ENCODE measurements at places on chromosomes 11 and 22.

DNA sequence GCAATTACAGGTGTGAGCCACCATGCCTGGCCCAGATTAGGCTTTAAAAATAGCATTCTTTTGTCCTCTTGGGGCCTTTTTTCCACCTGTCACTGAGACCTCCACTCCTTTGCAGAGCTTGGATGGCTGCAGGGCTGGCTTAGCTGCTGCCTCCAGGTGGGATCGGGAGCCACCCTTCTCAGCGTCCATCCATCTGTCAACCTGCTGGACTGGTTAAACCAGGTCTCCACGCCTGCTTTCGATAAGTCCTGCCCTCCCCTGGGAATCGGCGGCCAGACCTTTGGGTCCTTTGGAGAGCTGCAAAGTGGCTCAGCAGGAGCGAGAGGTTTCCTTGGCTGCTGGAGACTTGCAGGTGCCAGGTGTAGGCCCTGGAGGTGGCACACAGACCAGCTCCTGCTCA is 23.4 kb upstream of the GRAMD4 start:
- no peak for DNase-seq

DNA sequence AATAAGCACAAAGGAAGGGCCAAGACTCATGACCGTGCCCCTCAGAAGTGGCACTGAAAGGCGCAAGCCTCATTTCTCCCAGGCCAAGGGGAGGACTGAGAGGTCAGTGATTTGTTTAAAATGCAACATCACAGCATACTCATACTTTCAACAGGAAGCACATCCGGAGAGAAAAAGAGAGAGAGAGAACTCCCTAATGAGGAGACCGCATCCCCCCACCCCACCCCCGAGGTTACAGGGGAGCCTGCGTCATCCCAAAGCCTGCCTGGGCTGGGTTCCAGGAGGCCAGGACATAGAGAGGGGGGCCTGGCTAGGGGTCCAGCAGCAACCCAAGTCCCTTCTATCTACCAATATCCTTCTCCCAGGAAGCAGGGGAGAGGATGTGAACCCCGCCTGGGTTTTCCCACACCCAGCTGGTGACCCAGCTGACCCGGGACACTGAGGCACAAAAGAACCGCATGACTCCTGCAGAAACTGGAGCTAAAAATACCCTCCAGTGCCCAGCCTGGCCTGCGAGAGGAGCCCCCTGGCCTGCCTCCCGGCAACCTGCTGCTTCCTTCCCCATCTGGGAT is 3.8 kb downstream of the CSNK1E start:
- DNase-seq, result peak; percentile 94

DNA sequence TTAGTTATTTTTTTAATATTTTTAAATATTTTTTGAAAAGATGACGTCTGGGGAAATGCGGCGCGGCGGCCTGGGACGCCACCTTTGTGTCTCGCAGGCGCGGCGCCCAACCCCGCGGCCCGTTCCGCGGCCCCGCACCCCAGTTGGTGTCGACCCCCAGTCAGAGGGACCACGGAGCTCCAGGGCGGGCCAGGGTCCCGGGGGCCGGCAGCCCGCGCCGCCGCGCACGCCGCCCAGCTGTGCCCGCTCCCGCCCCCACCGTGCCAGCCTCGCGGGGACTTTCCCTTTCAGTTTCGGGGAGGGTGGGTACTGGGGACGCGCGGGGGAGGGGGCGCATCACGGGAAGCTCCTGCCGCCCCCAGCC is 1.6 kb downstream of the CCND1 start:
- DNase-seq, result no peak

DNA sequence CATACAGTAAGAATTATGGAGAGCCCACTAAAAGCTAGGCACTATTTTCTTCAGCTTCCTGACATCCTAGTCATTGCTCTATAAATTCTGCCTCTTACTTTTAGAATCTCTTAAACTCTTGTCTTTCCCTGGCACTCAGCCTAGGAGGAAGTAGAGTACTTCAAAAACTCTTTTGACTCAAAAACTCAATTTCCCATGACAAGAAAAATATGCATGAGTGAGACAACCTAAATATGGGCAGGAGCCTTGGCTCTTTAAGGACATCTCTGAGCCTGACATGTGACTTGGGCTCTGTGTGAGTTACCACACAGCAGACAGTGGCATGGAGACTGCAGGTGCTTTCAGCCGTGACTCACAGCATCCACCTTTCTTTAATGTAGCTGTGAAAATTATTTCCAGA is 97.5 kb upstream of the CCDC179 start:
- no peak for DNase-seq

DNA sequence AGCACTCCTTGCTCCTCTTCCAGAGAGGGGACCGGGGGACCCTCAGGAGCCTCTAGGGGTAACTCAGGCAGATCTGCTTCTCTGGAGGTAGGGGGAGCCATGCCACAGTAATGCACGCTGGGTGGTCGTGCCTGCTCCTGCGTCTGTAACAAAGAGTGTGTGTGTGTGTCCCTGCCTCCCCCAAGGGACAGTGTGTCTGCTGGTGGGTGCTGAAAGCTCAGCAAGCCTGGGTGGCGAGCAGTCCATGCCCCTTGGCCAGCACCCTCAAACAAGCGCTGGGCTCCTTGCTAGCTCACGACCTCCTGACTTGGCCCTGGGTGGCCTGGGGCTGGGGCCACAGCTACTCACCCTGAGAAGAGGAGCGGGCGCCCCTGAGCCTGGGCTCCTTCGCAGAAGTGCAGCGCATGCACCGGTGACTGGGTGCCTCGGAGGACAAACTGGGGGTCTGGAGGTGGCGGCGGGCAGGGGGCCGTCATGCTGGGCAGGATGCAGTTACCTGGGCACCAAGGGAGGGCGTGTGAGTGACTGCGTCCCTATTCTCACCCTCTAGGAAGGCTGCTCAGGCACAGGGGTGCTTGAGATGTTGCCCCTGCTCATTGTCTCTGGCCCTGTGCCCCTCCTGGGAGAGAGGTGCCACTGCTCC is 33.7 kb downstream of the GNB1L start:
- no peak for DNase-seq

DNA sequence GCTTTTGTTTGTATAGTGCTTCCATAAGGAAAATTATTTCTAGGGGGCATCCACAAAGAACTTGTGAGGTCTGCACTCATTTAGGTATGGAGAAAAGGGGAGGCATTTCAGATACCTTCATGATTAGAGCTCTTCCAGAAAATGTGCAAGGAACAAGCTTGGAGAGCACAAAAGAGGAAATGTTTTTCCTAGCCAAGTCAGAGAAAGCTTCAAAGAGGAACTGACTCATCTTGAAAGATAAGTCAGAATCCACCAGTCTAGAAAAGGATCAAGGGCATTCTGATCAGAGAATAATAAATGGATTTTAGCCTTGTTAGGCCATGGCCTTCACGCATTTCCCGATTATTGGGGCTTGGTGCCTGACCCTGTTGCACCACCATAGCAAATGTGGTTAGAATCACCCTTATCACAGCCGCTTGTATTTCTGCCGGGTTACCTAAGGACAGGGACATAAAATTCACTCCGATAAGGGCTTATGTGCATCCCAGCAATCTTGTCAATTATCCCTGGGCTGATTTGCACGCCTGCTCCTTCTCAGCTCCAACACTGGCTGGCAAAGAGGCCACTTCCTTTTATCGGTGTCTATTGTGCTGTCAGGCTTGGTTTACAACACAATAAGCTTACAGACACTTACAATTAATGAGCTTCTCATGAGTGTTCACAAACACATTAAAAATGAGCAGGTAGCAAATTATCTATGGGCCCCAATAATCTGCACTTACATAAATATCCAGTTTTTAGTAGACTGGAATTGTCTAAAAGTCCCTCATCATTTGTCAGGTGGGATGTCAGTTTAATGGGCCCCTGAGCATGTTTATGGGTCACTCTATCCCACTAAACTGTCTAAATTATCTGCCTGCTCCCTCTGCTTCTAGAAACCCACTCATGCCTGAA is 613.5 kb downstream of the SOX6 start:
- peak; percentile 3 for DNase-seq

DNA sequence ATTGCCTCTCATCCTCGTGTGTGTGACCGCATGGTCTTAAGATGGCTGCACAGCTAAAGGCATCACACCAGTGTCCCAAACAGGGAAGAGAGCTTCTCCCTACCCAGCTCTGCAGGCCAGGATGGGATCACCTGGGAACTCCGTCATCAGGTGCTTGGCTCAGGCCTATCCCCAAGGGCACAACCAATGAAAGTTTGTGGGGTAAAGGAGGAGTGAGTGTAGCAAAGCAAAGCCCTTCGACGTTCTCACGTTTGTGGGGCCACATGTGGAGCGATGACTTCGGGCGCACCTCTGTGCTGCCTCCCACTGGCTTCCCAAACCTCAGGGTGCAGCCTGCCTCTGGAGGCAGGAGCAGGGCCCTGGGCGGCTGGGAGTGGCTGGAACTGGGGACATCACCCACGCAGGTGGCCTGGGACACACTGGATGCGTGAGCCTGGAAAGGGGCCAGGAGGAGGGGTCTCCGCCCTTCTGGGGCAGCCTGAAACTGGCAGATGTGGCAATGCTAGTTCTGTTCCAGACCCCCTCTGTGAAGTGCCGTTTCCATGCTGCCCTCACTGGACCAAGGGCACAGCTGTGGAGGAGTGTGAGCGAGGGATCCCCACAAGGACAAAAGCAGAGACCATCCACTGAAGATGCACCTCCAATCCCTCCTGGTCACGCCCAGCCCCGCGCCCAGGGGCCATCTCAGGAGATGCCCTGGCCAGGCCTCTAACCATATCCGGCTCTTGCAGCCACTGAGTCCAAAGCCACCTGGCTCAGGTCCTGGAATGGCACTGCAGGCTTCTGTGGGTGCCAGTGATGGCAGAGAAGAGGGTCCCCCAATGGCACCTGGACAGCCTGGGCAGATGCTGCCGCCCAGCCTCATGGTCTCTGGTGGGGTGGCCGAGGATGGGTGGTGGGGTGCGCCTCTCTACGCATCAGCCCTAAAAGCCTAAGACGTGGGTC is 30.6 kb upstream of the GAL start:
- DNase-seq, result no peak

DNA sequence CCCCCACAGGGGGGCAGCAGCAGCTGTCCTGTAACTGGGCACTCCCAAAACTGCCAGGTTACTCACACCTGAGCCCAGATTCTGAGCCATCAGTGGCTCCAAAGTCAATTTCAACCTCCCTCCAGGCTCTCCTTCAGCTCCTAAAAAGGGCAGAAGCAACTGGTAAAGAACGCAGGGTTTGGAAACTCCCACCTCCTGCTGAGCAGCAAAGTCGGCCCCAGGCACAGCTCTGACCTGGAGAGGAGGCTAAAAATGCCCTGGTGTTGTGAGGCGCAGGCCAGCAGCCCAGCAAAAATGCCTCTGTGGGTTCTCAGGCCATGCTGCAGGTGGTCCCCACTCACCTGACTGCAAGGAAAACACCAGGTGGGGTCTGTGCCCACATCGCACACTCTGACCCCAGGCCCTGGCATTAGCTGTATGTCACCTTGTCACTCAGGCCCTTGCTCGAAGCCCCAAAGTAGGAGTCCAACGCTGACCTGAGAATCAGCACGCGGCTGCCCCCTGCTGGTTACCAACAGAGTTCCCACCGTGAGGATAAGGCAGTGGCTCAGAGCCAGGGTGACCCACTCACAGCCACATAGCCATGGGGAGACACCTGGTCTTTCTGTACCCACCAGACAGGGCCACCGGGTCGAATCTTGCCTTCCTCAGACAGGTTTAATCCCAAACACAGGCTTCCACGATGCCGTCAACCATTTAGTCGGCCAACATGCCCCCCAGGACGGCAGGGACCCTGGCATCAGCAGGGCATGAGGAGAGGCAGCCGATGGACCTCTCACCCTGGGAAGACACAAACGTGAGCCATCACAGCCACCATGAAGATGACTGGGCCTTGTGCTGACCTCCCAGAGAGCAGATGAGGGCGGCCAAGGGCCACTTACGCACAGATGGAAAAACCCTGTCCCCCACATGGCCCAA is 11.1 kb downstream of the POLR3H start:
- peak; percentile 43 for DNase-seq

- no peak for DNase-seq
Observed at GRCh38 chr22:44630826-44631225, 71.2 kb upstream of the PRR5 start.

DNA sequence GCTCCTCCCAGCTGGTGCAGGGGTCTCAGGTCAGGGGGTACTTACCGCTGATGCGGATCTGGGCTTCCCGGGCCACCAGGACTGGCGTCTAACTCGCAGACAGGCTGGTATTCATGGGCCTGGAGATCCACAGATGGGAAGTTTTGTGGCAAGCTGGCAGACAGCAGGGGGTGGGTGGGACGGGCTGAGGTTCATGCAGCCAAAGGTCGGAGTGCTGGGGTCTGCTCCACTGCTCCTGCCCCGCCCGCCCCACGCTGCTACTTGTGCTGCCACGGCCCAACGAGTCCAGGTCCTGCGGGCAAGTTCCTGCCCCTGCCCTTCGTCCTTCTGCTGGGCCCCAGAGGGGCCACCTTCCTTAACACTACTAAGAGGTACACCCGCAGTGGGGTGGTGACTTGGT is 3.1 kb downstream of the ACY3 start:
- no peak for DNase-seq

DNA sequence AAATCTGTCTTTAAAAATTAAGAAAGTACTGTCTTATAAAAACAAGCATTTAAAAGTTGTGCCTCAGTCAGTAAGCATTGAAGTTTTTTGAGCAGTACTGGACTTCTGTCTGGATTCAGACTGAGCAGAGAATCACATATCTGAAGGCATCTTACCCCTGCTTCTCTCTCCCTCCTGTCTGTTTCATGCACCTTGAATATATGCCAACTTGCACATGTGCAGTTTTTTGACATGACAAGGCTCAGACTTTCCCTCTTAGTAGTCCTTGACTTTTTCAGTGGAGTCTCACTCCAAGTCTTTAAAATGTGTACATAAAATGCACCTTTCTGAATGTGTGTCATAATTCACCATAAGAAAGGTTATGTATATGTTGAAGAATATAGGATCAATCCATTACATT is 19.8 kb downstream of the SPECC1L start:
- peak; percentile 17 for DNase-seq

DNA sequence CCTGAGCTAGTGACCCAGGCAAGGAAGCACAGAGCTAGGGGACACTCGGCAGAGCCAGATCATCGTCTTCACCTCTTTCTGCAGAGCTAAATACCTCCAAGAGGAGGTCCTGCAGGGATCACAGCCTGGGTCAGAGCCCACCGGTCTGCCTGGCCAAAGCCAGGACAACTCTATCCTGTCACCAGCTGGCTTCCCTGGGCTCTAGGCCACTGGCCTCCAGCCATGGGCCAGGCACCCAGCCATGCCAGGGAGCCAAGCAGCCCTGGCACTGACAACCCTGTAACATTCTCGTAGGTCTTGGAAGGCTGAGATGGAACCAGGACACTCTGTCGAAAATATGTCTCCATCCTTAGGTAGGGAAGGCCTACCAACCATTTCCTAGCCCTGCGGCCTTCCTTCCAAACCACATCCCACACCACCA is 270.1 kb downstream of the BUD13 start:
- DNase-seq, result no peak

- no peak for DNase-seq
Observed at GRCh38 chr22:41198027-41198580, 7.0 kb upstream of the L3MBTL2 start.

- no peak for DNase-seq
Observed at GRCh38 chr11:121465709-121466062, 12.9 kb upstream of the SORL1-AS1 start.

GRCh38 chr22:48748113-48748859 is 1079.4 kb downstream of the BRD1 start:
- DNase-seq, result no peak

All from iris pigment epithelial cell (primary cell).